ENCODE measurements at places on chromosomes 1 and 21.

GRCh38 chr1:228108742-228109072 lies 392 bp downstream of the MRPL55 start:
- peak overlapping the region; percentile 89 for H3K4me3 ChIP-seq
- no peaks in the 10 kb centered on the region for H3K27me3 ChIP-seq
- H3K4me1 ChIP-seq: peaks cover 34% of the 10 kb centered on the region

- H3K36me3 ChIP-seq: peaks cover 4% of the 10 kb centered on the region
- peaks cover 30% of the 10 kb centered on the region for H3K4me1 ChIP-seq
- no peak for DNase-seq
- H3K27me3 ChIP-seq: no peaks in the 10 kb centered on the region
- H3K4me3 ChIP-seq: no peak overlapping the region
- no peak overlapping the region for H3K27ac ChIP-seq
Measured at GRCh38 chr1:94912263-94913184, 14.4 kb downstream of the CNN3 start.

GRCh38 chr1:172499636-172500141 lies 33.3 kb upstream of the SUCO start:
- H3K27ac ChIP-seq: peak overlapping the region; percentile 25
- no peaks in the 10 kb centered on the region for H3K36me3 ChIP-seq
- H3K27me3 ChIP-seq: no peaks in the 10 kb centered on the region
- H3K4me1 ChIP-seq: peaks cover 45% of the 10 kb centered on the region
- peak; percentile 60 for DNase-seq

- no peaks in the 10 kb centered on the region for H3K4me1 ChIP-seq
- no peak overlapping the region for H3K27ac ChIP-seq
- no peak for DNase-seq
Measured at GRCh38 chr1:40763742-40764532, 19.6 kb upstream of the KCNQ4 start.
